ENCODE measurements at places on chromosomes 7 and 10.

GRCh38 chr10:7306147-7306546, 104.7 kb downstream of the SFMBT2 start:
- DNase-seq = no peak

GRCh38 chr10:5317547-5318107, 47.1 kb upstream of the UCN3 start:
- no peak for DNase-seq

DNA sequence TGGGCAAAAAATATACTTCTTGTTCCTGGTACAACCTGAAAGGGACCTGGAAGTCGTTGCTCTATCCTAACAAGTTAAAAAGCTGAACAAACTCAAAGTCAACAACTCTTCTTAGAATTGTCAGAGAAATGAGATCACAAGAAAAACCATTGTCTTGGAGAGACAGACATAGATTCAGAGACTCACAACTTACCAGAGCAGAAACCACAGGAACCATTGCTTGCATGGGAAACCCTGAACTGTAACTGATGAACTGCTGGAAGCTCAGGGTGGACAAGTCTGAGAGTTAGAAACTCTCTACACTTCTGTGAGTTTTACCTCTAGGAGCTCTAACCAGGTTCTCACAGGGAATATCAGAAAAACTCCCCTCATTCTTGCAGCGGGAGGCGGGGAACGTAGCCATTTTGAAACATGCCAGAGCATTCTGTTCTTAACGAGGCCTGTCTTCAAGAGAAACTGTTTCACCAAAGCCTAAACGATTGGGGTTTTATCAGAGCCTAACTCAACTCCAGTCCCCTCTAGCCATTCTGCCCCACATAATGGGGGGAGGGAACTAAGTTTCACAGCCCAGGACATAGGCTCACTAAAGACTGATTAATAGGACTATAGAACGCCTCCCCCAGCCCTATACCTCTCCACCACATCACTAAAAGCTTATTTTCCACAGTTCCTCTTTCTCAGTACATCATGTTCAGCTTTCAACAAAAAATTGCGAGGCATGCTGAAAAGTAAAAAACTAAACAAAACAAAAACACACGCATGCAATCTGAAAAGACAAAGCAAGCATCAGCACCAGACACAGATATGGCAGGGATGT, 12.0 kb upstream of the GSDME start:
- no peak for DNase-seq

- DNase-seq = no peak
Observed at GRCh38 chr7:112272921-112273561, 66.5 kb downstream of the ZNF277 start.

All from gastrocnemius medialis (tissue), 4 donors.